Panc1 (cell line): ENCODE measurements at places on chromosomes 2 and 18.

DNA sequence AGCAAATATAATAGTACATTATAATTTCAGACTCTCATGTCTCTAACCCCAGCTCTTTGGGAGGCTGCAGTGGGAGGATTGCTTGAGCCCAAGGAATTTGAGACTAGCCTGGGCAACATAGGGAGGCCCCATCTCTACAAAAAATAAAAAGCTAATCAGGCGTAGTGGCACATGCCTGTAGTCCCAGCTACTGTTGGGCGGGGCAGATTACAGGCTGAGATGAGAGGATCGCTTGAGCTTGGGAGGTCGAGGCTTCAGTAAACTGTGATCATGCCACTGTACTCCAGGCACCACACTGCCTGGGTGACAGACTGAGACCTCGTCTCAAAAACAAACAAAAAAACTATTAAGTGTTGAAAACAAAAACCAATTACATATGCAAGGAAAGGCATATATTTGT, 123.0 kb upstream of the MYO3B start:
- DNase-seq = no peak

GRCh38 chr2:75518638-75519465, 41.9 kb downstream of the EVA1A start:
- no peak for DNase-seq

GRCh38 chr2:102618452-102619413, 620 bp upstream of the SLC9A2 start:
- DNase-seq = no peak

DNA sequence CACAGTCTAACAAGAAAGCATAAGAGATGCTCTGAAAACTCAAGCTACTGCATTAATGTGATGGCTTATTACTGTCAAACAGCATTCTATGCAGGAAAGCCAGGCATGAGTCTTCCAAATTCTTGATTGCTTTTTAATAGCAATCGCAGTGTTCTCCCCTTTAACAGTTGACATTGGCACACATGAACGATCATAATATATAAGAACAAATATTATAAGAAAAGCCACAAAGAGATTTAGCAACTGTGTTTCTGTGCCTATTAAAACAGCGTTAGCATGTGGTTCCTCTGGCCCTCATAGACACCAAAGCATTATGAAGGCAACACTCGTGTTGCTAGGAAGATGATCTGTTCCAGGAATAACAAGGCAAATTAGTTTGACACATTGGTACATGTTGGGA, 245.0 kb downstream of the ACKR3 start:
- no peak for DNase-seq

DNA sequence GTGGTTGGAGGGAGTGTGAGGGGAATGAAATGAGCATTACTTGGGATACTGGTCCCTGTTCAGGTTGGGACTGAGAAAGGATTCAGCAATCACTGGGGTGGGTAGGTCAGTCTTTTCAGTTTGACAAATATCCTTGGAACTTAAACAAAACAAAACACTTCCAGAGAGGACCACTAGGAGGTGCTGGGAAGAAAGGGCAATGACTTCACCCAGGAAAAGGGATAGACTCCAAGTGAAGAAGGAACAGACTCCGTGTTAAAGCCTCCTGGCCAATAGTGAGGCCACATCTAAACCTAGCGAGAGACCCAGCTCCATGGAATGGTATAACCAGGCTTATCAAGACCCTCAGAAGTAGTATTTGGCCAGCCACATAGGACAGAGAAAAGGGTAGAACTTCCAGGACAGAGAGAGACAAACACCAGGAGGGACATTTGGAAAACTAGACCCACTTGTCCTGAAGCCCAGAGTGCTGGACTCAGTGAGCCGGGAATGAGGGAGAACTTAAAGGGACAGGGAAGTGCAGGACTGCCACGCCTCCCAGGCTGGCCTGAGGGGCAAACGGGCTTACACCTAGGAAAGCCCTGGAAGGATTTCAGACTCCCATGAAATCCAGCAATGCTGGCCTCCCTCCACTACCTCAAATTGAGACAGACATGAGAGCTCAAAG, 19.6 kb upstream of the KCNG3 start:
- DNase-seq = no peak

- DNase-seq = peak; percentile 81
Measured at GRCh38 chr2:120252225-120253020, at the start of gene RALB. TSS of gene RALB (plus strand) at chr2:120252852. CDS start at chr2:120278665, 25,813 bp downstream.

GRCh38 chr18:32010124-32010721, 8.4 kb upstream of the RNF125 start:
- DNase-seq = no peak

DNA sequence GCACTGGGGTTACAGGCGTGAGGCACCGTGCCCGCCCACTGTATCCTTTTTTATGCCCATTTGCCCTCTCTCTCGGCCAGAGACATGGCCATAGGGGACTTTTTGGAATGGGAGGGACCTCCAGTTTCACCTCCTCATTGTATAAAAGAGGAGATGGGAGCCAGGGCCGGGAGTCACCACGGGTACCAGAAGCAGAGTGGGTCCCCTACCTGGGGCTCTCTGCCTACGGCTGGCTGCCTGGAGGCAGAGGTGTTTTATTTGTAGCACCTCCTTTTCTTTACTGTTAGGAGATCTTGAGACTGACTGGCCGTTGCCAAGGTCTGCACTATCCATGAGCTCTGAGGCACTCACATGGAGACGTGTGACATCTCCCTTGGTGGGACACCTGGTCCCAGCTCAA, 162.8 kb downstream of the LDLRAD4 start:
- DNase-seq = no peak

DNA sequence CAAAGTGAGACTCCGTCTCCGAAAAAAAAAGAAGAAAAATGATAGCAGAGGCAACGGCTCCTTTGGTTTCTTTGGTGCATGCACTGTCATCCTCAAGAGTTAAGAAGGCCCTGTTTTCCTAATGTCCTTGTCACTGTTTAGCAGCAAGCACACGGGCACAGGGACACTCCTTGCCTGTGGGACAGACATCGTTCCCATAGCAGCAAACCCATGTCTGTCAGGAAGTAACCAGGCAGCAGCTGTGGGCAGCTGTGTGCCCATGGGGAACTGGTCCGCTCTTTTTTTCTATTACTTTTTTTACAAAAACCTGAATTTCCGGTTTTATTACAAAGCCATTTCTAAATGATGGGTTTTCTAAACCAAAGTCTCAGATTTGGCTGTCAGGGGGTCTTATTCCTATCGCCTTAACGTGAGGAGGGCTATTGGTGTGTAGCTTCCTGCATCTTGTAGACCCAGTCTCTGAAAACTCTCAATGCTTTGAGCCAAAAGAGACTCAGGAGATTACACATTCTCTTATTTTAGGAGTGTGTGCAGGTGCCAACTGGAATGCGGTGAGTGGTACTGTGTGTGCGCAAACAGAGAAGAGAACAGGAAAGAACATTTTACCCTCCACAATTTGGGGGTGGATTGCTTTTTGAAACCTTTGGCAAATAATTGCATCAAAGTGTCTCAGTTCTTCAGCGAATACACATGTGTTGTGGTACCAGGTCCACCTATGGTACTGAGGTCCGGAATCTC, 109.6 kb downstream of the COLEC12 start:
- DNase-seq = no peak

GRCh38 chr2:42906557-42907411, 114.4 kb upstream of the HAAO start:
- DNase-seq = no peak

DNA sequence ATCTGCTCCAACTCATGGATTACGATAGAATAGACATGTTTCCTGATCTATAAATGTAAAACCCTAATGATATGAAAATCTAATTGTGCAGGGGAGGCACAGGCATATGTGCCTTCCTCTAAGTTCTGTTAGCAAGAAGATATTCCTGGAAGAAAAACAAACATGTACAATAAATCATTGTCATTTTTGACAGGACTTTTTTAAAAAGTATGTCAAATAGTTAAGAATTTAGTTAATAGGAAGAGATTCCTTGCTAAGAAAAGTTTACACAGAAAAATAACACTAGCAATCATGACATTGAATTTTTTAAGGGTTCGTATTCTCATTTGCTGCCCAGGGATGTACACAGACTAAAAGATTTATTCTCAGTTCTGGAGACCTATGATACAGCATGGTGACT, 15.3 kb upstream of the CREB1 start:
- no peak for DNase-seq

DNA sequence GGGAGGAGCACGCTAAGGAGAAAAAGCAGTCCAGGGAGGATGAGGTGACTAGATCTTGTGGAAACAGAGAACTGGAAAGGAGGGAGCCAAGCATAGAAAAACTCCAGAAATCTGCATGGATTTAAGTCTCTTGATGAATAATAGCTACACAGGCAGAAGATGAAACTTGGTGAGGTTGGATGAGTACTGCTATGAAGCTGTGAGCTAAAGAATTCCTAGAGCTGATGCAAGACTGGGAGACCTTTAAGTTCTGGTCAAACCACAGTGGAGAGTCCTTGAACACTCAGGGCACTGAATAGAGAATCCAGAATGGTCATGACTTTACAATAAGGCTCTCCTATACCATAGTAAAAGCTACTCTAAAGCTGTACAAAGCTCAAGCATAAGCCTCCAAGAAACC, 18.4 kb upstream of the PIEZO2 start:
- no peak for DNase-seq
